ENCODE measurements at places on chromosomes 7 and 10. TPM values are rescaled to one million over a fixed set of nuclear protein-coding genes. Genes with fewer than 3 reads are reported as not detected.
A peak's percentile ranks its signal among the peaks of the same experiment; 100 is the strongest.

GRCh38 chr7:54774785-54775740, 16.1 kb upstream of the SEC61G start:
- H3K4me1 ChIP-seq, result peaks cover 8% of the 10 kb centered on the region
- H3K27me3 ChIP-seq, result peaks cover 31% of the 10 kb centered on the region
- DNase-seq, result no peak
- no peak overlapping the region for H3K27ac ChIP-seq
- no peaks in the 10 kb centered on the region for H3K36me3 ChIP-seq

DNA sequence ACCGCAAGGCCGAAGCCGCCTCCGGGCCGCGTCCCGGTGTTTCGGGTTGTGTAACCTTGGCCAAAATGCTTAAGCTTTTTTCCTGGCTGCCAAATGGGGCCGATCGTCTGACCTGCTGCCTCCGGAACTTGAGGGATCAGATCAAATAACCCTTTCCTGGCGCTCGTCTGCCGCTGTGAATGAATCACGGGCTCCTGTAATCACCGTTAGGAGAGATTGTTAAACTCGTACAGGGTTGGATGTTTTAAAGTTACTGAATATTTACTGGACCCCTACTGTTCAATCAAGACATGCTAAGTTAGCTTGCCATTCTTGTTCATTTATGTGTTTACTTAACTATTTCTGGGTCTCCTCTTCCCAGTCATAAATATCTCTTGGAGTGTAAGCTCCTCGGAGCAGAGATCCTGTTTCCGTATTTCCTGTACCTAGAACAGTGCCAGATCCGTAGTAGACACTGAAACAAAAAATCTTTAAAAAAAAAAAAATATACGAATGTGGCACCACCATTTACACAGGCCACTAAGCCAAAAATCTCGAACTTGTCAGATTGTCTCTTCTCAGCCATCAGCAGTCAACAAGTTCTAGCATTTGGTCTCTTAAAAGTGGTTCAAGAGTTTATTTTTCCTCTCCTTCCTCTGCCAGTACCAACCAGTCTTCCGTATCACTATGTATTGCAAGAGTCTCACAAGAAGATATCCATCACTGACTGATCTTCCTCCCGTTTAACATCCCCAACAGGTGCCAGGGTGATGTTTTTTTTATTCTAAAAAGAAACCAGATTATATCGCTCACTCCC, 650 bp upstream of the TM9SF3 start:
- H3K4me3 ChIP-seq, result no peak overlapping the region
- peak overlapping the region; percentile 99 for H3K27ac ChIP-seq
- DNase-seq, result no peak
- H3K27me3 ChIP-seq, result no peaks in the 10 kb centered on the region
- peaks cover 22% of the 10 kb centered on the region for H3K4me1 ChIP-seq
- no peaks in the 10 kb centered on the region for H3K36me3 ChIP-seq

VSIR gene
- total RNA-seq, result not detected

GRCh38 chr10:5814110-5815107, 1.2 kb upstream of the GDI2 start:
- H3K36me3 ChIP-seq, result peaks cover 3% of the 10 kb centered on the region
- no peaks in the 10 kb centered on the region for H3K27me3 ChIP-seq
- peak overlapping the region; percentile 91 for H3K4me3 ChIP-seq
- peaks cover 40% of the 10 kb centered on the region for H3K4me1 ChIP-seq

GRCh38 chr10:101226491-101227428, 2.5 kb downstream of the LBX1 start:
- no peak overlapping the region for H3K27ac ChIP-seq
- peaks cover 95% of the 10 kb centered on the region for H3K27me3 ChIP-seq
- H3K36me3 ChIP-seq, result peaks cover 2% of the 10 kb centered on the region
- peak overlapping the region; percentile 70 for H3K4me3 ChIP-seq
- no peak for DNase-seq
- peaks cover 34% of the 10 kb centered on the region for H3K4me1 ChIP-seq

All from neural crest cell (in vitro differentiated cells).